Caco-2 (cell line): ENCODE measurements at places on chromosomes 5 and 9.
A peak's percentile ranks its signal among the peaks of the same experiment; 100 is the strongest.

DNA sequence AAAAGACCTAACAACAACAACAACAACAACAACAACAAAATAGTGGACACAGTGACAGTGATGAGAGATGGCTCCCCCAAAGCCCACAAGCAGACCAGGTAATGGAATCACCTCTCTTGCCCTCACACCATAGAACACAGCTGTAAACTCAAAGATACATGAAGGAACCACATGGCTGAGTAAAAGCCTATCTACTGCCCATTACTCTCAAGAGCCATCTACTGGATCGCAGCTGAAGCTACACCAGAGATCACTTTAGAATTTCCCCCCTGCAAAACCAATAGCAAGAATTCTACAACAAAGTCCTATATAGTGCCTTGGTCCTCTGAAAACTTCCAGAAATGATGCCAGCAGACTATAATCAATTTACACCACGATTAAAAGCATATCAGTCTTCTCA lies 1537.6 kb upstream of the CDH9 start:
- H3K4me3 ChIP-seq: no peak overlapping the region
- no peak for DNase-seq
- H3K36me3 ChIP-seq: no peaks in the 10 kb centered on the region
- no peak overlapping the region for H3K27ac ChIP-seq
- no peaks in the 10 kb centered on the region for H3K4me1 ChIP-seq
- H3K27me3 ChIP-seq: no peaks in the 10 kb centered on the region

DNA sequence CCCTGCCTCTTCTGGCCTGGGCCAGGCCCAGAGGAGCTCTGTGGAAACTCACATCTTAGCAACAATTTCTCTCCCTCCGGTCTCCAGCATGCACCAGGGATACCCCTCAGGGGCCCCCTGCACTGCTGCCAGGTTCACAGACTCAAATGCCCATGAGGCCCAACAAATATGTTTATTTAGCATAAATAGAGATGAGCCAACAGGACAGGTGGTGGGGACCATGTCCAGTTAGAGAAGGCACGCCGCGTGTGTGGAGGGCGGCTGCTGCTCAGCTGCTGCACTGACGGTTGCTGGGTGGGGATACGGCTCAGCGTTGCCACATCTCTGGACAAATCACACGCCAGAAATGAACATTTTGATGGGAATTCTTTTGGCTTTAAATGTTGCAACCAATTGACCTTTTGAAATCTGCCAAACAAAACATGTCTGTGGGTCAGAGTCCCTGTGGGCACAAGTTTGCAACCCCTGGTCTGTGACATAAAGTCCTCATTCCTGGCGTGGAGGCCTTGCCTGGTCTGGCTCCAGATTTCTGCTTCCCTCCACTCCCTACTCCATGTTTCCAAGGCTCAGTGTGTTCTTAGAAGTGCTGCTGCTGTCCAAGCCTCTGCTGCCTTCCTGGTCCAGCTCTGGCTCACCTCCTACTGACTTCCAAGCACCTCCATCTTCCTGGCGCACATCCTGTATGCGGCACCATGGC lies 88.9 kb downstream of the AMBP start:
- H3K4me3 ChIP-seq: no peak overlapping the region
- no peaks in the 10 kb centered on the region for H3K27me3 ChIP-seq
- DNase-seq: no peak
- no peaks in the 10 kb centered on the region for H3K36me3 ChIP-seq

- no peaks in the 10 kb centered on the region for H3K4me1 ChIP-seq
- no peak for DNase-seq
- no peaks in the 10 kb centered on the region for H3K27me3 ChIP-seq
Measured at GRCh38 chr5:83946516-83946915, 225.9 kb upstream of the HAPLN1 start.

GRCh38 chr9:115810166-115810565 lies 343.4 kb upstream of the PAPPA start:
- no peaks in the 10 kb centered on the region for H3K36me3 ChIP-seq
- H3K27me3 ChIP-seq: no peaks in the 10 kb centered on the region
- no peak for DNase-seq
- H3K4me3 ChIP-seq: no peak overlapping the region
- H3K27ac ChIP-seq: no peak overlapping the region

DNA sequence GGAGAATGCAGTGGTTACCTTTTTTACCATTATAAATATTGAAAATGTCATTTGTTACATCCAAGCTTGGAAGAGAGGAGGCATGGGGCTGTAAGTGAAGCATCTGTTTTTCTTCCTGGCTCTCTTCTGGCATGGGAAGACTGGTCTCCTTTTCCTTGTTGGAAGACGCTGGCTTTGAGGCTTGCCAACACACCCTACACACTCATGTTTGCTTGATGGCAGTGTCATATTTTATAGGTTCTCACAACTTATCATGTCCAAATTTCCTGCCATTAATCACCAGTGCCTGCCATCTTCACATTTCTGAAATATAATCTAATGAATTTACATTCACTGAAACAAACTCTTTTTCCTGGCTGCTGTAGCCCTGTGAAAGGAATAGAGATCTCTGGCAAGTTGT lies 252.9 kb downstream of the MAN2A1 start:
- peaks cover 5% of the 10 kb centered on the region; the same call in 1 of the 2 replicates for H3K4me1 ChIP-seq
- no peak overlapping the region for H3K4me3 ChIP-seq
- H3K36me3 ChIP-seq: no peaks in the 10 kb centered on the region
- H3K27me3 ChIP-seq: no peaks in the 10 kb centered on the region

GRCh38 chr5:123813264-123813663 lies 301.3 kb downstream of the CSNK1G3 start:
- H3K27ac ChIP-seq: no peak overlapping the region
- no peaks in the 10 kb centered on the region for H3K36me3 ChIP-seq
- DNase-seq: no peak
- no peaks in the 10 kb centered on the region for H3K27me3 ChIP-seq
- no peak overlapping the region for H3K4me3 ChIP-seq
- H3K4me1 ChIP-seq: peaks cover 10% of the 10 kb centered on the region

GRCh38 chr5:316210-317085 lies 5.1 kb upstream of the AHRR start:
- H3K27me3 ChIP-seq: no peaks in the 10 kb centered on the region
- peak overlapping the region; percentile 49 for H3K27ac ChIP-seq
- H3K4me1 ChIP-seq: no peaks in the 10 kb centered on the region
- H3K36me3 ChIP-seq: no peaks in the 10 kb centered on the region; the same call in 1 of the 2 replicates
- DNase-seq: no peak

DNA sequence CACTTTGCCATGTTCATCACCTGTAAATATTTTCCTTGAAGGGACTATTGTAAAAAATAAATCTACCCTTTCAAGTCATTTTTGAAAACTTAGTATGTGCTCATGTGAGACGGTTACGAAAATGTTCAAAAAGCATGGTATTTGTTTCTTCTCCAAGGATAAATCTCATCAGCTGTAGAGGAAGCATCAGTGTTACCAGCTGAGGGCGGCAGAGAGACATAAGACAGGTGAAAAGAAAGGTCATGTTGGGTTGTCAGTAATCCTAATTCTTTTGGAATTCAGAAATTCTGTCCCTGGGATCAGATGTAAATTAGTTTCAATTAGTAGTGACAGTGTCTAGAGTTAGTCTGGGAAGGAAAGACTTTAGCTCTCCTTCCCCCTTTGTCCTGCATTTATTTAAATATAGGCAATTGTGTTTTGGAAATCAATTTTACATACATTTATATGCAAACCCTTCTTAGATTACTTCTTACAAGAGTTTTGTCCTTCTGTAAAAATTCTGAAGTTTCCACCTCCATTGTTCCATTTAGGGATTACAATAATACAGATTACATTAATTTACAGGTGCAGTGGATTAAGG lies 791.9 kb upstream of the CDH6 start:
- peak; percentile 69 for DNase-seq
- no peak overlapping the region for H3K27ac ChIP-seq
- H3K36me3 ChIP-seq: no peaks in the 10 kb centered on the region
- no peaks in the 10 kb centered on the region for H3K4me1 ChIP-seq
- H3K27me3 ChIP-seq: no peaks in the 10 kb centered on the region

DNA sequence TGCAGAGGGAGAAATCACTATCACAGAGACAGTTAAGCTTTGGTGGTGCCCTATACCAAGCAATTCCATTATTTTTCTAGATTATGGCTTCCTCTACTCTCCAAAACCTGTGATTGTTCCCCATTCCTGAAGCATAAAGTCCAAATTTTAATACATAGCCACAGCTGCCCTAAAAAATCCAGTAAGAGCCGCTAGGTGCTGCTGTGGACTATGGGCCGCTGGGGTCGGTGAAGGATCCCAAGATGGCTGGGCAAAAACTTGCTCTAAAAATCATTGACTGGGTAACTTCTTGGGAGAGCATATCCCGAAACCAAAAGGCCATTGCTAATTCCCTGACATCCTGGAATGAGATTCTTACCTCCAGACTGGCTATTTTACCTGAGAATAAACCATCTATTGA lies 245.3 kb downstream of the NFIB start:
- no peak for DNase-seq
- no peaks in the 10 kb centered on the region for H3K27me3 ChIP-seq
- no peaks in the 10 kb centered on the region for H3K36me3 ChIP-seq
- no peak overlapping the region for H3K27ac ChIP-seq

- DNase-seq: no peak
- no peak overlapping the region for H3K27ac ChIP-seq
- H3K4me1 ChIP-seq: 0 out of 2 replicates have a peak, but pooled peaks cover 5% of the 10 kb centered on the region
- H3K27me3 ChIP-seq: no peaks in the 10 kb centered on the region
Measured at GRCh38 chr5:143708672-143709071, 103.3 kb upstream of the HMHB1 start.

DNA sequence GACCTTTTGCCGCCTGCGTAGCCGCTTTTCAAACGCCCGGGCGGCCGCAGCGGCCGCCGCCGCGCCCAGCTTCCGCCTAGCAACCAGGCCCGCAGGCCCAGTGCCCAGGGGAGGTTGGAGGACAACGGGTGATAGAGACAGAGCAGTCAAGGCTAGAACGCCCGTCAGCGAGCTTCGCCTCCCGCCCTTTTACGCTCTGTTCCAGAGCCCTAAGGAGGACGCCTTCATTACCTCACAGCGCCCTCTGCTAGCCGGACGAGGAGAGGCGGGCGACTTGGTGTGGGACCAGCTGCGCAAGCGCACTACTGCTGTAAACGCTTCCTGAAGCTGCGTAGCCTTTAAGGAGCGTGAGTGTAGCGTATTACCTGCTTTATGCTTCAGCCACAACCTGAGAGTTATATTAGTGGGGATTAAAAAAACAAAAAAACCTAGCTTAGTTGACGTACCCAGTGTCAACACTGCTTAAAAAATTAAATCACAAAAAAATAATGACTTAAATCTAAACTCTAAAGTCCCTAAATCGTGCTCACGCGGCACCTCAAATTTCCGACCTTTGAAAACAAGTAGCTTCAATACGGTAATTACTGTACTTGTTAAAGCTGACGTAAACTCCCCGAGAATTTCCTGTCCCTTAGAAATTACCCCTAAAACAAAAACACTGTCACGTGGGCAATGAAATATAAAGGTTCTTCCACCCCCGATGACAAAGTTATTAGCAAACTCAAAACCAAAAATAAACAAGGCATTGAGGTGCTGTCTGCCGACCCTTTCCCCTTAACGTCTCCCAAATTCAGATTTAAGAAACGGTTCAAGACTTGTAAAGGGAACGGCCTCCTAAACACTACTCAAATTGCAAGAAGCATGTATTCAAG lies at the start of gene CEP120:
CEP120 (minus strand) TSS at position 126 of the 872 bp plus-strand sequence. CDS start 405 bp downstream, outside the sequence.
- peaks cover 6% of the 10 kb centered on the region for H3K4me1 ChIP-seq
- H3K27me3 ChIP-seq: no peaks in the 10 kb centered on the region
- no peaks in the 10 kb centered on the region for H3K36me3 ChIP-seq
- DNase-seq: peak; percentile 97
- H3K27ac ChIP-seq: no peak within 1 kb of the TSS

GRCh38 chr9:123234853-123235252 lies 33.5 kb downstream of the STRBP start:
- H3K4me1 ChIP-seq: peaks cover 4% of the 10 kb centered on the region
- H3K27ac ChIP-seq: no peak overlapping the region
- no peaks in the 10 kb centered on the region for H3K27me3 ChIP-seq
- no peak overlapping the region for H3K4me3 ChIP-seq
- no peaks in the 10 kb centered on the region for H3K36me3 ChIP-seq

GRCh38 chr9:3968891-3969290 lies 331.0 kb downstream of the GLIS3 start:
- no peak overlapping the region for H3K4me3 ChIP-seq
- H3K27ac ChIP-seq: no peak overlapping the region
- no peak for DNase-seq
- H3K36me3 ChIP-seq: no peaks in the 10 kb centered on the region
- no peaks in the 10 kb centered on the region for H3K4me1 ChIP-seq

DNA sequence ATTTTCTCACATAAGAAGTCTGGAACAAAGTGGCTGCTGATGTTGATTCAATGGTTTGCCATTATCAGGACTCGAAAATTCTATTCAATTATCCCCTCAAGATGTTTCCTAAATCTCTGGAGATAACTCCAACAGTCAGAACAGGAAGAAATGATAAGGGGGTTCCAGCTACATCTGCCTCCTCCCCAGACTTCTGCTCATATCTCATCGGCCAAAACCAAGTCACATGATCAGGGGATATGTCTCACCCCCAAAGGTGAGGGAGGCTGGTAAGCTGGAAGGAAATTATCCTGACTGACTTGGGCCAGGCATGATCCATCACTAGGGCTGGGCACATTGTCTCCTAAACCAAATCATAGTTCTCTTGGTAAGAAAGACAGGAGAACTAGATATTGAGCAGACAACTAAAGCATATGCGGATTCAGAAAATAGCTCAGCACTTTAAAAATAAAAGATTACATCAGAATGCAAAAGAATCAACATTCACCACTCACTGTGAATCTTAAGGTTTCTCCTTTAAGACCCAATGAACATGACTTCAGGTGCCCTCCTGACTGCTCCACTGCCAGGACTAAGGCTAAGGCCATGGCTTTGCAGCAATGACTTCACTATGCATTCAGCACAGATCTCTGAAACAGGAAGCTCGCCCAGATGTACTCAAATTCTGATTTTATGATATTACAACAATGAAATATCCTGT lies 306.3 kb downstream of the ENC1 start:
- no peak overlapping the region for H3K4me3 ChIP-seq
- no peak for DNase-seq

- no peak overlapping the region for H3K4me3 ChIP-seq
- no peaks in the 10 kb centered on the region for H3K4me1 ChIP-seq
- no peak for DNase-seq
Measured at GRCh38 chr5:58919833-58920232, 337.0 kb downstream of the RAB3C start.
